ENCODE measurements at places on chromosomes 6 and 20. TPM values are rescaled to one million over a fixed set of nuclear protein-coding genes. Genes with fewer than 3 reads are reported as not detected.

The RRAGD gene
- 33.4 TPM for total RNA-seq

DNA sequence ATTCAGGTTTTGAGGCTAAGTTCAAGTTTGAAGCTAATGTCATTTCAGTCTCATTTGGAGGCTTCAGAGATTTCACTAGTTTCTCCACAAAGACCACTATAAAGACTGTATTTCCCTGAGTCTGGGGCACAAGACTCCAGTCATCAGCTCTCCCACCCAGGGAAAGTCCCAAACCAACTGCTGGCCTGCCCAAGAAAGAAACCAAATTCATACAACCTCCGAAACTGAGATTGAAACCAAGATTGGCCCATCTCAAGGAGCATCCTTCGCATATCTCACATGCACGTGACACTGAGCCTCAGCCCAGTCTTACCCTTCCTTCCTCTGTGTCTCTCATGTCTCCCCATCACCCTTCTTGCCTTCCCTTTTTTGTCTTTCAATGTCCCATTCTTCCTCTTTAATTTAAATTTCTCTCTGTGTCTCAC is 3.5 kb upstream of the LTA start:
- DNase-seq: no peak

The GPLD1 gene
- 0.90 TPM for total RNA-seq

- DNase-seq: no peak
Measured at GRCh38 chr6:1689141-1689540, 79.4 kb downstream of the FOXC1 start.

DNA sequence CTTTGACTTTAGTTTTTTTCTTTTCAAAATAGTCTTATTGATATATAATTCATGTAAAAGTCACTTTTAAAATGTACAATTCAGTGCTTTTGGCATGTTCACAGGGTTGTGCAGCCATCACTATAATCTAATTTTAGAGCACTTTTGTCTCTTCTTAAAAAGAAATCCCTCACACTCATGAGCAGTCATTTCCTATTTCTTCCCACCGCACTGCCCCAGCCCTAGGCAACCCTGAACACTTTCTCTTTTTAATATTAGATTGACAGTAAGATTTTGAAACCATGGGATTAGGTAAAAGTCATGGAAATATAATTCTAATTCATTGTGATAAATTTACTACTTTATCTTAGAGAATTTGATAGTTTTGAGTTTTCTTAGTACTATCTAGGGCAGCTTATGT is 309.4 kb downstream of the UTRN start:
- DNase-seq: no peak

GRCh38 chr20:42024653-42025052 is 406.5 kb upstream of the CHD6 start:
- no peak for DNase-seq

The BNIP5 gene
- 0.11 TPM for total RNA-seq
